ENCODE measurements at places on chromosomes 6 and 20. TPM values are rescaled to one million over a fixed set of nuclear protein-coding genes. Genes with fewer than 3 reads are reported as not detected.

DNA sequence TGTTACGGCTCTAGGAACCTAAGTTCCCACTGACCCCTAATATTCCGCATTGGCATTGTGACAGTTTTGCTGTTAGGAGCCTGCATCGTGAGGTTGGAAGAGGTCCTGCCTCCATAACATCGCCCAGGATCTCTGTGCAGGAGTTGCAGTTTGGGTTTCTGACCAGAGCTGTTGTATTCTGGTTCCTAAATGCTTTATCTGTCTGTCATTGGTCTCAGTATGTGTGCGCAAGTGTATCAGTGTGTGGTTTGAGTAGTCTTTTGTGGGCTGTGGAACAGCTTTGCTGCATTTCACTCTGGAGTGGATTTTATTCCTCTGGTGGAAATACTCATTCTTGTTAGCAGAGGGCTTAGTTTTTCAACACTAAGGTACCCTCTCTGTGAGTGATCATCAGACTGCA lies 95.6 kb downstream of the CDYL start:
- no peak for DNase-seq

GRCh38 chr6:157464653-157465535 lies 83.9 kb downstream of the ZDHHC14 start:
- DNase-seq: no peak

GRCh38 chr6:105442369-105442768 lies 39.5 kb upstream of the PREP start:
- no peak for DNase-seq

CRIP3 gene
- 4.5 TPM for total RNA-seq

PSORS1C2 gene
- not detected for total RNA-seq

Data from frontal cortex (tissue), 4 donors.